ENCODE measurements at places on chromosomes 6 and 20.

DNA sequence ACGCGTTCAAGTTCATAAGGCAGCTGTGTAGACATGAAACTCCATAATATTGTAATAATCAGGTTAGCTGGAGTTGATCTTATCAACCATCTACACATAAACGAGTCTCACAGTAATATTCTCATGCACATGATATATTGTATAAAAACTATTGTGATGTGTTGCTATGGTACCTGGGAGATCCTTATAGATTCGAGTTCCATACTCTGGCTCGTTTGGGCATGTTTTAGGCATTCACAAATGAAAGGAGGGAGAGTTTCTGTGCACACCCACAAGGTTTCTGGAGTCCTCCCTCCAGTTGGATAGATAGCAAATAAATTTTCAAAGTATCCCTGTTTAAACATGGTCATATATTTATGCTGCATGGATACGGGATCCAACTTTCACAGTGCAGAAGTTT lies 567.5 kb upstream of the SLC35B3 start:
- no peak for DNase-seq

GRCh38 chr6:12529364-12530019 lies 187.1 kb upstream of the PHACTR1 start:
- DNase-seq: no peak

- peak; percentile 11 for DNase-seq
Observed at GRCh38 chr6:111087106-111087835, at the start of gene SLC16A10. Gene SLC16A10 (plus strand): TSS chr6:111087503. CDS start chr6:111087753, 250 bp downstream.

GRCh38 chr6:150298030-150298380 lies 70.8 kb upstream of the IYD start:
- DNase-seq: no peak

DNA sequence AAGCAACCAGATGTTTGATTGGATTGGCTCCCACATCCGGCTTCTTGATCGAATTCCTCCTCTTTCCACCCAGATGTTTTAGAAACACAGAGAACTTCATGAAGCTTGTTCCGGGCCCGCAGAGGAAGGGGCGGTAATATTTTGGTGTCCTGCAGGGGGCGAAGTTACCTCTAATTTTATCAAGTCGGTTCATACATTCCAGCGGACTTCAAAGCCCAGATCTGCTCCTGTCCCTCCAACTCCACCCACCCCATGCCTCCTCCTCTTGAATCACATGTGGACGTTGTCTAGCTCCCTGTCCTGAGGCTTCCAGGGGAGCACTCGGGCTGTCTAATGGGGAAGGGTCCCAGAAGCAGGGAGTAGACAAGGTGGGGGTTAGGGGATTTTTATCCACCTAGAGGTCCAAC lies 2.9 kb upstream of the BMP6 start:
- no peak for DNase-seq

- DNase-seq: no peak
Observed at GRCh38 chr6:56223995-56224394, 23.4 kb downstream of the COL21A1 start.

Data from amygdala (tissue), 56 donors.